Epithelial cell of esophagus (primary cell): ENCODE measurements at places on chromosomes 12 and 14.
A peak's percentile ranks its signal among the peaks of the same experiment; 100 is the strongest.

GRCh38 chr12:4562034-4562657, at the start of gene DYRK4:
TSS of gene DYRK4 (plus strand) at chr12:4562208. CDS start at chr12:4562246, 38 bp downstream.
- DNase-seq: peak; percentile 55

GRCh38 chr14:49879646-49880204, 13.2 kb upstream of the ARF6 start:
- peak; percentile 76 for DNase-seq

GRCh38 chr14:61174987-61175386, 106.2 kb downstream of the TMEM30B start:
- peak; percentile 69 for DNase-seq

- DNase-seq: no peak
Observed at GRCh38 chr12:54859502-54859901, 5.2 kb downstream of the MUCL1 start.

DNA sequence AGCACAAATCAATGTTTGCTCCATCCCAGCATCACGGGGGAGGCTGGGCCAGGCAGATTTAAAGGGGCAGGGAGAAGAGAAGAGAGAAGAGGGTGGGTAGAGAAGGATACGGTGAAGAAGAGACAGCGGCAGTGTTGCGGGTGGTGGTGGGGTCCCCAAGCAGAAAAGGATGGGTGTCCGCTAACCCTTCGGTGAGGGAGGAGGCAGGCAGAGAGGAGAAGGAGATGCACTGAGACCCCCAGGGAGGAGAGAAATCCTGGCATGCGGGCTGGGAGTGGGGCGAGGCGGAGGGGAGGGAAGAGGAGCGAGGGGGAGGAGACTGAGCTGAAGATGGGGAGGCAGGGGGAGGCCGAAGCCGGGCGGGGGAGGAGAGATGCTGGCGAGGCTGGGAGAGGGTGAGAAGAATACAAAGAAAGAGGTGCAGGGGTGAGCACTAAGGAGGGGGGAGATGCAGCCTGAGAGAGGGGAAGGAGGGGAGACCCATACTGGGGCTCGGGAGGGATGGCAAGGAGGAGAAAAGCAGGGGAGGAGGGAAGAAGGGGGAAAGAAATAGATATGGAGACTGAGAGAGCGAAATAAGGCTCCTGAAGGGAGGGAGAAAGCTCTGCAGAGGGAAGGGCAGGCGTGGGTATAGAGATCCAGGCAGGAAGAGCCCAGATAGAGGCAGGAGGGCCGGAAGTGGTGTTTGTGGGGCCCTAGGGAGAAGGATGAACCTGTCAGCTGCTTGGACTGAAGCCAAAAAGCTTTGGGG, at the start of gene JPH4:
Gene JPH4 (minus strand): TSS at position 231 of the 751 bp plus-strand sequence. CDS start 1,337 bp downstream, outside the sequence.
- DNase-seq: no peak

GRCh38 chr12:130881046-130881445, 9.2 kb downstream of the RAN start:
- DNase-seq: no peak

GRCh38 chr12:7012024-7012607, 6.2 kb downstream of the LPCAT3 start:
- DNase-seq: no peak

DNA sequence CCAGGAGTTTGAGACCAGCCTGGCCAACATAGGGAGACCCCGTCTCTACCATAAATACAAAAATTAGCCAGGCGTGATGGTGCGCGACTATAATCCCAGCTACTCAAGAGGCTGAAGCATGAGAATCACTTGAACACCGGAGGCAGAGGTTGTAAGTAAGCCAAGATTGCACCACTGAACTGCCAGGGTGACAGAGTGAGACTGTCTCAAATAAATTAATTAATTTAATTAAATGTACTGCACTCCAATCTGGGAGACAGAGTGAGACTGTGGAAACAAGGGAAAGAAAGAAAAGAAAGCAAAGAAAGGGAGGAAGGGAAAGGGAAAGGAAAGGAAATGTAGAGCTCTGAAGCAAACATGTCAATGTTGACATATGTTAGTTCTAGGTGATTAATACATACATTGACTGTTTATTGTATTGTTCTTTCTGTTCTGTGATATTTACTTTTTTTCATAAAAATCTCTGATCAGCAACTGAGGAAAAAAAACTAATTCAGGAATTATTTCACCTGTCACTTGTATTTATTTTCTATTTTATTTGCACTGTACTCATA, 99.6 kb downstream of the DENND5B start:
- peak; percentile 15 for DNase-seq

- DNase-seq: peak; percentile 41
Observed at GRCh38 chr14:33404054-33404453, 465.4 kb downstream of the NPAS3 start.

DNA sequence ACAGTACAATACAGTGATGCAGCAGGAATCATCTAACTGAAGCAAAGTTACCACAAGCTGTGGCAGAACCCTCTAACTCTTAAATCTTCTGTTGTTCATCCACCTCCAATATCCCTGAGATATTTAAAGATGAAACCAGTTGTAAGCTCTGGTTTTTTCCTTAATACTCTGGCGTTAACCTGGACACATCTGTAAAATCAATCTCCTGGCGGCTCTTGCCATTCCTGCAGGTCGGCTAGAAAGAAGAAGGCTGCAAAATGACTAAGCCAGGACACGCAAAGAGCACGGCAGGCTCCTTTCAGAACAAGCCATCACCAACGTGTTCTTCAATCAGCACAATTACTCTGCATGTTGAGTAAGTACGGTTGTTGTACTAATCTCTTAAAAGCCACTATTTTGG, 309.3 kb downstream of the MED13L start:
- DNase-seq: no peak

DNA sequence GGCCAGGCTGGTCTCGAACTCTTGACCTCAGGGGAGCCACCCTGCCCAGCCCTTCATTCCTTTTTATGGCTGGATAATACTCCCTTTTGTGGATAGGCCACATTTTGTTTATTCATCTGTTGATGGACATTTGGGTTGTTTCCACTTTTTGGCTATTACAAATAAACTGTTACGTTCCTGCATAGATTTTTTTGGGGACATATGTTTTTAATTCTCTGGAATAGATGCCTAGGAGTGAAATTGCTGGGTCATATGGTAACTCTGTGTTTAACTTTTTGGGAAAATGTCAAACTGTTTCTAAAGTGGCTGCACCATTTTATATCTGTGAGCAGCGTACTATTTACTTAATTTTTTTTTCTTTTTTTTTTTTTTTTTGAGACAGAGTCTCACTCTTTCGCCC, 9.8 kb downstream of the KMT5A start:
- DNase-seq: no peak

DNA sequence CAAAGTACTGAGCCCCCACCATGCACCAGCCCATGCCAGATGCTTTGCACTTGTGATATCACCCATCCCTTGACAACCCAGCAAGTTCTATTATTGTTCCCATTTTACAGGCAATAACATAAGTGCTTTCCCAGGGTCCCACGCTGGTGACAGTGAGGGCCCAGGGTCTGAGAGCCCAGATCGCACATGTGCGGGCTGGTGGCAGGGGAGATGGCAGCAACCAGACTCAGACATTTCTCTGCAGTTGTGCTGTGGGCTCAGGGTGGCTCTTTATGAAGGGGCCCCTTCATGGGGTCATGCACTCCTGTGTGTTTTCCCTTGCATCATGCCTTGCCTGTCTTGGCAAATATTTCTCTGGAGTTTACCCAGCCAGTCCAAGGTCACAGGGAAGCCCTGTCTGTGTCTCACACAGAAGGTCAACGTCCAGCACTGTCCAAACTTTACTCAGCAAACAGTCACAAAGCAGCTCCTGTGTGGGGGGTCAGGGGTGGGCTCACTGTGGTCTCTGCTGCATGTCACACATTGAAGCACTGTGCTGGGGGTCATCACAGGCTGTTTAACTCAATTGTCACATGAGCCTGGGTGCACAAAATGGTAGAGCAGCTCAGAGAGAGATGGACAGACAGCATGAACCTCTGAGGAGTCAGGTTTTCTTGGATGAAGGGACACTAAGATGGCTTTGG, 12.7 kb downstream of the SERPINA5 start:
- DNase-seq: no peak

- no peak for DNase-seq
Observed at GRCh38 chr14:23577004-23577681, 1.4 kb downstream of the JPH4 start.
